ENCODE measurements at places on chromosomes 13 and 19. TPM values are rescaled to one million over a fixed set of nuclear protein-coding genes. Genes with fewer than 3 reads are reported as not detected.
A peak's percentile ranks its signal among the peaks of the same experiment; 100 is the strongest.

HS6ST3 gene
- 0.46 TPM for total RNA-seq

GRCh38 chr13:114128624-114129522 lies 3.5 kb downstream of the RASA3 start:
- peak; percentile 92 for DNase-seq

DNA sequence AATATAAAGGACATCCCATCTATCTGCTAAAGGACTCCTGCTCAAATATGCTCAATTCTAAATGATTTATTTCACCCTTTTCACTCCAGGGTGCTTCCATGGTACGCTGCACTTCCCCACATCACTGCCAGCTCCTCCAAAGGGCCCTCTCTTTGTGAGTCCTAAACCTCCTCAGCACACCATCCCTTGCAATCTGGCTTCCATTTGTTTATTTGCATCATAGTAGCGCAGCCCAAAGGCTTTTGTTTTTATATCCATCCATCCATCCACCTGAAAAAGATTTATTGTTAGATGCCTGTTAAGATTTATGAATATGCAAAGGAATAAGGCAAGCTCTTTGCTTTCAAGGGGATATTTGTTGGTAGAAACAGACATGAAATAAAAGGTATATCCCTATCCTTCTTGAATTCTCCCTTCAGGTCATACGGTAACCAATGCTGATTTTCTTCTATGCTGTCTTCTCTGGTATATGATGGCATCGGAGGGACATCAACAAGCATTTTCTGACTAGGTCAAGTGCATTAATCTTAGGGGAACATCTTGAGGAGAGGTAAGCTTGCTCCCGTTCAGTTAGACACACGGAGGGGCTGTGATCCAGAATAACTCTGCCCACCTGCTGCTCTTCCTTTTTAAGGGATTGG lies 397.6 kb downstream of the LIG4 start:
- DNase-seq: no peak

- DNase-seq: no peak
Observed at GRCh38 chr13:50161052-50161451, 145.8 kb downstream of the KCNRG start.

DNA sequence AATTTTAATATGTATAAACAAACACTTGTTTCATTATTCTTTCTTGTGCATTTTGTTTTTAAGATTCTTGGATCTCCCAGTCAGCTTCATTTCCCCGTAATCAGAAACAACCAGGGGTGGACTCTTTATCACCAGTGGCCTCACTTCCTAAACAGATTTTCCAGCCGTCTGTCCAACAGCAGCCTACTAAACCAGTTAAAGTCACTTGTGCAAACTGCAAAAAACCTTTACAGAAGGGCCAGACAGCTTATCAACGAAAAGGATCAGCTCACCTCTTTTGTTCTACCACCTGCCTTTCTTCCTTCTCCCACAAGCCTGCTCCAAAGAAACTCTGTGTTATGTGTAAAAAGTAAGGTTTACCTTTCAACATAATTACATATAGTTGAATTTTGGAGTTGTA lies 44.3 kb downstream of the ZMYM2 start:
- no peak for DNase-seq

NR2C2AP gene
- total RNA-seq: 11.4 TPM

PGLYRP1 gene
- not detected for total RNA-seq

DNA sequence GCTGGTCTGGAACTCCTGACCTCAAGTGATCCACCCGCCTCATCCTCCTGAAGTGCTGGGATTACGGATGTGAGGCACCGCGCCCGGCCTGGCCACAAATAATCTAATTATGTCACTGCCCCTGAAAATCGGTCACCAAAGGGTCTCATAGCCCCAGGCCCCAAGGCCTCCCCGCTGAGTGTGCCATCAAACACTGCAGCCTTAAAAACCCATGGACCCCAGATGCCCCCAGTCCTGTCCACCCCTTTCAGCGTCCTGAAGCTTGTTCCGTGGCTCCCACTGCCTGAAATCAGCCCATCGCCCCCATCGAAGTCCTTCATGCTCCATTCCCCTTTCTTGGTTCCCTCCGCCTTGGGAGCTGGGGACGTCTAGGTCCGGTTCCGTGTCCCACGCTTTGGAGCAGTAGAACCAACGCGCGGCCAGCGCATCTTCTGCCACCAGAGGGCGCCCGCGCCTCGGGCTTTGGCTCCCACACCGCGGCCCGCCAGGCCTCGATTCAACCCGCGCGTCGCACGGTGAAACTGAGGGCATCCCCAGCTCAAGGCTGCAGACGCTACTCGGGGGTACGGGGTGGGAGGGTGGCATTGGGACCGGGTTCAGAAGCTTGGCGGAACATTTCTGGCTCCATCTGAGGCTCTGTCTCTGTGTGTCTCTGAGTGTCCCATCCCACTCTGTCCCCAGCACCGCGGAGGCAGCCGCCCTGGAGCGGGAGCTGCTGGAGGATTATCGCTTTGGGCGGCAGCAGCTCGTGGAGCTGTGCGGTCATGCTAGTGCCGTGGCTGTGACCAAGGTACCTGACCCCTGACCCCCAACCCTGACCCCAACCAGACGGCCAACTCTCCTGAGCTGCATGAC lies 3.5 kb downstream of the YJEFN3 start:
- DNase-seq: no peak

KLK13 gene
- not detected for total RNA-seq

DNA sequence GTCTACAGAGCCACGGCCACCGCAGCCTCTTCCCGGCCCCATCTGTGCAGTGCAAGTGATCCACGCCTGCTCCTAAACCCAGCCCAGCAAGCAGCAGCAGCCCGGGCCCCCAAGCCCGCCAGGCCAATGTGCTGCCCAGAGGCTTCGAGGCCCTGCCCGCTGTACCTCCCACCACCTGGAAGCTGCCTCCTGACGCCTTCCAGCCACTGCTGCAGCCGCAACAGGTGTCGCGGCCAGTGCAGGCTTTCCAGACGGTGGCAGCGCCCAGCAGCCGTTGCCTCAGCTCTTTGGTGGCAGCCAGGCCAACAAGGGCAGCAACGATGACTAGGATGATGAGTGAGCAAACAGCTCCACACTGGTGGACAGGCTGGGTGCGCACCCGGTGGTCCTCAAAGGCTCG lies 50.2 kb upstream of the TPM4 start:
- DNase-seq: no peak
